GM03348 (cell line): ENCODE measurements at places on chromosomes 6 and 20.
A peak's percentile ranks its signal among the peaks of the same experiment; 100 is the strongest.

DNA sequence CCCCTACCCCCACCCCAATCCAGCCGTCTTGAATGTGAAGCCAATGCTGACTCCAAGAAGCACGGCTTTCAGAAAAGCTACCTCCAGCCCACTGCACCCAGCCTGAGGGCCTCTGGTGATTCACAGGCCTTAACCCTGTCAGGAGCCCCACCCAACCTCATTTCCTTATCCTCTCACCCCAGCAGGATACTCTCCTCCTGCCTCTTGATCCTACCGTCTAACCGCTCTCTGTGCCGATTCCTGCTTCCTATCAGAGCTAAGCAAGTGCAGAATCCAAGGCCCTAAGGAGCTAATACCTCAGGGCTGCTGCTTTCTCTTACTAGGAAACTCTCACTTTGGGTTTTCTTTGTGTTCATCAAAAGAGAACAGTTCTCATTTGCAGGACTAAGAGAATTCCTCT lies 47.2 kb downstream of the TRERF1 start:
- peak; percentile 73 for DNase-seq

GRCh38 chr20:24735263-24735662 lies 213.8 kb upstream of the CST7 start:
- DNase-seq: no peak

DNA sequence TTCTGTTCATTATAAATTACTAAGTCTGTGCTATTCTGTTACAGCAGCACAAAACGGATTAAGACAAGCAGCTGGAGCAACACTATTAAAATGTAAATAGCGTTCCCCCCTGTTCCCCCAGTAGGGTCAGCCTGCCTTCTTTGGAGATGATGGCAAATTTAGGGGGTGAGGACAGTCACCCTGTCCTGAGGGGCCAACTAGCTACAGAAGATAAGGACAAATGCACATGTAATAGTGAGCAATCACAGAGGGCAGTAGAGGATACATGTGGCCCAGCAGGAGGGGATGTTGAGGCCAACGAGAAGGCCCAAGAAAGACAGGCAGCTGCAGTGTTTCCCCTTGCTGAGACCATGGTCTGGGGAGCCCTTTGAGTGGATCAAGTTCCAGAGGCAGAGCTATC lies 266.7 kb upstream of the CDYL start:
- no peak for DNase-seq

DNA sequence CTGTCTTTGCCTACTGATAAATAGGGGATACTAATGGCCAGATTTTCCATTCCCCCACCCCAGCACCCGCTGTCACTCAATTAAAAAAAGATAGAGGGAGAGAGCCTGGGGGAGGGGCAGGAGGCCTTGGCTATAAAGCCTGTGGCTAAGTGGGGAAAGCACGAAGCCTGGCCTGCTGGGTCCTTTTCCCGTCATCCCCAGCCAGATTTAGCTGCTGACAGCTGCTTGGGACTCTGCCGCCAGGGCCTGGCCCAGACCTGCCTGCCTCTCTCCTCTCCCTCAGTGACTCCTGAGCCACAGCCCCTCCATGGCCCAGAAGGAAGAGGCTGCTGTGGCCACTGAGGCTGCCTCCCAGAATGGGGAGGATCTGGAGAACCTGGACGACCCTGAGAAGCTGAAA lies at the start of gene APOBEC2:
APOBEC2 (plus strand) TSS at position 162 of the 400 bp plus-strand sequence; CDS start at position 308, 146 bp downstream.
- DNase-seq: no peak
